ENCODE measurements at places on chromosomes 6 and 20.

GRCh38 chr20:50335105-50335504 lies 144.5 kb downstream of the CEBPB start:
- DNase-seq, result no peak

GRCh38 chr20:10857352-10858070 lies 183.7 kb upstream of the JAG1 start:
- DNase-seq, result no peak

DNA sequence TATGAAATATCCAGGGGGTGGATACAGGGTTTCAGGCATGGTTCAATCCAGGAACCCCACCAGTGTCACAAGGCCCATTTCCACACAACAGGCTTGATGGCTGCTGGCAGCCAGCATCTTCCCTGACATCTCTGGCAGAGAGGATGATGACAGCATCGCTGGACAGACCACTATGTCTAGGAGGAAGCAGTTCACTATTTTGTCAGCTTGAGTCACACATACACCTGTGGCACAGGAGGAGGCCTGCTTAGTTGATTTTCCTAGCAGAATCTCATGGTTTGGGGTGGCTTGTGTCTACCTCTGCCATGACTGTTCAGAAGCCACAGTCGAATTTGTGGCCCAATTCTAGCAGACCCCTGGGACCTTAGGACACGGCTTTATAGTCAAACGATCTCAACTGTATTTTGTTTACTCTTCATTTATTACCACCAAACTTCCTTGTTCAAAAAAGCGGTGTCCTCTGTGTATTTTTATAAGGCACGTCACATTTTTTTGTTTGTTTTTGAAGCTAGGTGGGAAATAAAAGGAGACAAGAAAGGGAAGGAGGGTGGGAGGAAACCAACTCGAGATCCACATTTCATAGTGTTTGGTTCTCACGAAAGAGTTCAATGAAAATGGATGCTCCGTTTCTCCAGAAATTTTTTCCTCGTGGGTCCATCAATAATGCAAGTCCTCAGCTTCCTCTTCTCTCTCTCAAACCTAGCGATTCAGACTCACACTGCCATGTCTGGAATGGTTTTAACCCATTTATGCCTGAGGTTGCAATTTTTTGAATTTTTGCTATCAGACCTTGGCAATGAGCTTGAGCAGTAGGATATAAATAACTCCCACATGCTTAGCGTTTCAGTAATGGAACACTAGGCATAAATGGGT lies 94.4 kb downstream of the TOX2 start:
- DNase-seq, result no peak

GRCh38 chr6:48389146-48390043 lies 278.4 kb upstream of the PTCHD4 start:
- DNase-seq, result no peak

GRCh38 chr6:43800746-43801494 lies 30.9 kb downstream of the VEGFA start:
- no peak for DNase-seq

- no peak for DNase-seq
Observed at GRCh38 chr6:162409741-162410691, 317.6 kb downstream of the PRKN start.

DNA sequence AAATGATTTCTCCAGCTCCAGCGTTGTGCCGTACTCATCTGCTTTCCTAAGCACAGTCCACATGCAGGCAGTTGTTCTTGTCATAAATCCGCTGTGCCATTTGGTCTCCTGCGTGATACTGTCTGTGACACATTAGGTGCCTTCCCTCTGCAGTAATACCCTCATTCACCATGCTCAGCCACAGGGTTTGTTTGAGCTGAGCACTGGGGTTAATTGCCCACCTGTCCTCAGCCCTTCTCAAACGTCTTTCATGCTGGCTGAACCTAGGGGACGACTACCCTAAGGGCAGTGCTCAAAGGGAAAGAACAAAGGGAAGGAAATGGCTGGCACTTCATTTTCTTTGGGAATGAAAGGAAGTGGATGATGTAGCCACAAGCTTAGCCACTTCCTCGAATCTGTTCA lies 64.2 kb upstream of the MYLIP start:
- DNase-seq, result no peak

DNA sequence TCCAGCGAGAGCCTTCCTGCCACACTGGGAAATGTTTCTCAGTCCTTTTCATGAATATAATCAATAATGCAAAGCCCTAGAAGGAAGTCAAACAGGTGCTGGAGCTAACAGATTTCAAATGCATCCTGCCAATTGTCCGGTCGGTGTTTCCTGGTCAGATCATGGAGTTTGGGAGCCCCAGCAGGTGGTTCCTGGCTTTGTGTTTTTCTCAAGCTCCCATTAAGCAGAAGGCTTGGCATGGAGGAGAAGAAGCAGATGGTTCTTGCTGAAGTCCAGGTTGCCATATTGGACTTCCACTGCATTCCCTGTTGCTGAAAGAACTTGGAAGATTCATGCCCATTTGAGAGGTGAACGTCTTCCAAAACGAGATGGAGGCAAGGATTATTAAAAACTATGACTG lies 68.6 kb downstream of the GFOD1 start:
- DNase-seq, result no peak

DNA sequence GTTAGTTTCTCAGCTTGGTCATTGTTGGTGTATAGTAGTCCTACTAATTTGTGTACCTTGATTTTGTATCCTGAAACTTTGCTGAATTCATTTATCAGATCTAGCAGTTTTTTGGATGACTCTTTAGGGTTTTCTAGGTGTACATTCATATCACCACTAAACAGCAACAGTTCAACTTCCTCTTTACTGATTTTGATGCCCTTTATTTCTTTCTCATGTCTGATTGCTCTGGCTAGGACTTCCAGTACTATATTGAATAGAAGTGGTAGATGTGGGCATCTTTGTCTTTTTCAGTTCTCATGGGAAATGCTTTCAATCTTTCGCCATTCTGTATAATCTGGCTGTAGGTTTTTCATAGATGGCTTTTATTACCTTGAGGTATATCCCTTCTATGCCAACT lies 61.3 kb upstream of the HEY2 start:
- no peak for DNase-seq

DNA sequence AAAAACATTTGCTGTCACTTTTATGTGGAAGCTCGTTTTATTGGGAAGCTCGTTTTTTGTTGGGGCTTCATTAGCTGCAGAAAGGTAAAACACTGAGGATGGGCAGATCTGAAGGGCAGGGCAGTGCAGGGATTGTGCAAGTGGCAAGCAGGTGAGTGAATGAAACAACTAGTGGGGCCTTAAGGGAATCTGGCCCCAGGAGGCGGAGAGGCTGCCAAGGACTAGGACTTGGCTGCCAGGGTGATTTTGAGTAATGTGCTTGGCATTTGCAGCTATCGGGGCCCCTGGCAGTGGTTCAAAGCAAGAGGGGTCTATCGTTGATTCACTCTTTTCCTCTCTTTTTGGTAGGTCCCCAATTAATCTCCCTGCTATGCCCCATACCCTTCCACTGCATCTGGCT lies 11.5 kb downstream of the IL22RA2 start:
- DNase-seq, result no peak

- DNase-seq, result no peak
Observed at GRCh38 chr20:5596401-5597193, 153.6 kb upstream of the SHLD1 start.

DNA sequence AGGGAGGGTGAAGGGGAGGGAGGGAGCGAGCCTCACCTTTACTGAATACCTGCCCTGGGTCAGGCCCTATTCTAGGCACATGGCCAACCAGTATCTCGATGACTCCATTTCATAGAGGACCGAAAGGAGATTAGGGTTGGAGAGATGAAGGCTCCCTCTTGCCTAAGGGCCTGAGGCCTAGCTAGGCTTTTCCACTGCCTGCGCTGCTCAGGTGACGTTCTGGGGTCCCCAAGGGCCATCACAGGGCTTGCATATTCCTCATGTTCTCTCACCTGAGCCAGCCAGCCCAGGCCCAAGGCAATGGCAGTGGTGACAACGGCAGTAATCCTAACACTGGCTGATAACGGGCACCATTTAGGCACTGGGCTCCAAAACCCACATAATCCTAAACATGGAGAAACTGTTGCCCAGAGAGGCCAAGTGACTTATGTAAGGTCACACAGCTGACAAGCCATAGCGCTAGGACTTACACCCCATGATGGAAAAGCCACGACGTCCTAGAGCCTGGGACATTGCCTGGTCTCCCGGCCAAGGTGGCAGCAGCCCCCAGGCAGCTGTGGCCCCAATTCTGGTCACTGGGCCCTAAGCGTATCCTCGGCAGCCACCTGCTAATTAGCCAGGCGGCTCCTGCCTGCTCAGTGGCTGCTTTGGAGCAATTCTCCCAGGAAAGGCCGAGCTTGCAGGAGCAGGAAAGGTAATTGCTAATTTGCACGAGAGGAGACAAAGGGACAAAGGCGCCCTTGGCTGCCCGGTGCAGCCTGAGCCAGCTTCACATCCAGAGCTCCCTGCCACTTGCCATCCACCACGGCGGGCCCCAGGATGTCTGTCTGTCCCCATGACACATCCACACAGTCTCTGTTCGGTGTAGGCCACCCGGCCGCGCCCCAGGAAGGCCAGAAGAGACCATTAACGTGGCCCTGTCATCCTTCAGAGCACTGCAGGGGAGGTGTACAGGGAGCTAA lies 21.5 kb downstream of the NOL4L start:
- no peak for DNase-seq

- no peak for DNase-seq
Observed at GRCh38 chr20:35776513-35777101, 4.8 kb downstream of the PHF20 start.

GRCh38 chr6:34852406-34853085 lies 35.3 kb downstream of the TAF11 start:
- no peak for DNase-seq

DNA sequence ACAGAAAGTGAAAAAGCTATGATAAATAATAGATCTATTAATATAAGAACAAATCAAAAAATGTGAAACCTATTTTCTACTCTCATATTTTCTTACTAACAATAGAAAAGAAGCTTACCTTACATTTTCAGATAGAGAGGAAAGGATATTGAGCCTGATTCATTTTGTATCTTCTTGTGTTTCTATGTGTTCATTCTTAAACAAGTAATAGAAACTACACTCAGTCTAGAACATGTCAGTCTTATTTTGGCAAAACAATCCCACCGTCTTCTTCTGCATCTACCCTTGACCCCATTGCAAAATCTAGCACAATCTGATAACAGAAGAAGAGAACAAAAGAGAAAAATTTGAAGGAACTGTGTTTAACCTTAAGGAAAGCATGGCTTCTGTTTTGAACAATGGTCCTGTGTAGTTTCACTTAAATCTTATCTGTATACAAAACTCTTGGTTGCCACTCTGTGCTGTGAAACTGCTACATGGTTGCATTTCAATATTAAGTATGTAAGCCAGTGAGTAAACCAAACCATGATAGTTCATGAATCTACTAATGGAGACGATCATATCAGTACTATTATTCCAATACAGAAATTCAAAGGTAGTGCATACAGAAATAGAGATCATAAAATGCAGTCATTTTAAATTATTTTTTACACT lies 69.5 kb upstream of the LGSN start:
- no peak for DNase-seq

DNA sequence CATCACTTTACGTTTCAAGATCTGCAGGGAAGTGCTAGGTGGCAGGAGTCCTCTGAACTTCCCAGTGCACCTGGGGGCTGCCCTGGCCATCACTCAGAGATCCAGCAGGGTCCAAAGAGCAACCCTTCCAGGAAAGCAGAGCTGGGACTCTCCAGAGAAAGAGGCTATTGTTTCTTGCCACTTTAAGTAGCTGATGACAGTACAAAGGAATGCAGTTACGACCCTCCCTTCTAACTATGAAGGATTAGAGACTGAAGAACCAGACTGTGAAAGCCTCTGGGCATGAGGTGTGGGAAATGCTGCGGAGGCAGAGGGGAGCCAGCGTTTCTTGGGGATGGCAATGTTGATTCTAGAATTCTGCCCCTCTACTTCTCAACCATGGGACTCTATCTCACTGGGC lies 189.1 kb upstream of the SUPT3H start:
- no peak for DNase-seq

GRCh38 chr6:69987550-69987949 lies 121.2 kb downstream of the COL19A1 start:
- no peak for DNase-seq

- DNase-seq, result peak; percentile 88
Observed at GRCh38 chr6:129490521-129491255, 219.3 kb downstream of the ARHGAP18 start.

DNA sequence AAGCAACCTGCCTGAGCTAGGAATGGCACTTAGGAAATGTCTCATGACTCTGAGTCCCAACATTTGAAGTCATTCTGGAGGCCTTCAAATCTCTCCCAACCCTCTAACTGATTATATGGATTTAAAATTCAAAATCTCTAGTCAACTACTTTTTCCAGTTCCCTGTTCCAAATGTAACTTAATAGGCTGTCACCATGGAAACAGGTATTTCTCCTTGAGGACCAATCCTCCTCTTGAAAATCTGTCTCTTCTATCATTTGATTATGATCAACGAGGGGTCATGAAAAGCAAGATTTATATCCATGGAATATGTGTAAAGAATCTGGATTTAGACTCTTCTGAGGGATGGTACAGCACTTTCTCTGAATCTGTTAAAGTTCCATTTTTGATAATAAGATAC lies 127.3 kb upstream of the DTNBP1 start:
- DNase-seq, result no peak

DNA sequence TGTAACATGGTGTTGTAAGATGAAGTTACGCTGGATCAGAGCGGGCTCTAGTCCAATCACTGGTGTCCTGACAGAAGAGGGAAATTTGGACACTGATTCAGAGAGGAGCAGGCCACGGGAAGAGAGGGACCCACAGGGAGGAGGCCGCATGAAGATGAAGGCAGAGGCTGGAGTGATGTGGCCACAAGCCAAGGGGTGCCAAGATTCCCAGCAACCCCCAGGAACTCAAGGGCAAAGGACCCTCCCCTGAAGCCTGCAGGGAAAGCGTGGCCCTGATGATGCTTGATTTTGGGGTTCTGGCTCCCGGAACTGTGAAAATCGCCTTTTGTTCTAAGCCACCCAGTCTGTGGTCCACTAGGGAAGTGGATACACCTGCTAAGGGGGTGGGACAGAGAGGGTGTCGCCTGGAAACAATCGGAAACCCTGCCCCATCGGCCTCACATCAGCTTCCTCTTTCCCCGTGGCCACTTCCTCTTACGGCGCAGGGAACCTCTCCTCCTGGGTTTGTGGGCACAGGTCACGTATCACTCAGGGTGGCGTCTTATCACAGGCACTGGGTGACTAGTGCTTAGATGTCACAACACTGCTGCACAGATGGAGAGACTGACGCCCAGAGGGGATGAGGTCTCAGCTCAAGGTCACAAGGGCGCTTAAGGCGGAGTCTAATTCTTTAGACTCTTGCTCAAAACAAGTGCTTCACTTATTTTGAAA lies 58.0 kb downstream of the SULF2 start:
- DNase-seq, result no peak

DNA sequence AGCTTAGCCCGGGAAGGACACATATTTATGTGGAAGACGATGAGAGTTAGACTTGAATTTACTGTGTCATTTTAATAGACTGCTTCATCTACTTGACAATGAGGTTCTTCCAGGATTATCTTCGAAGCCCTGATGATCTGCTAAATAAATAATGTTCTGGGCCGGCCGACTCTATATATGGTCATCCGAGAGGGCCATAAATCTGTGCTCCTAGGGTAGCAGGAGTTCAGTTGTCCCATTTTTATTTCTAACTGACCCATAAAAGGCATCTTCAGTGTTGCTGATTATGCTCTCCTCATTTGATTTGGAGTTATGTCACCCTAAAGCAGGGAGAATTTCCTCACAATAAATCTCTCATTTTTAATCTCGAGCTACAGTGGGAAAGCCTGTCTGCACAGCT lies 217.1 kb downstream of the SLC24A3 start:
- DNase-seq, result no peak
